ENCODE measurements at places on chromosomes 6 and 20. TPM values are rescaled to one million over a fixed set of nuclear protein-coding genes. Genes with fewer than 3 reads are reported as not detected.

Gene ERVFRD-1
- total RNA-seq, result 0.57 TPM

Gene CPXM1
- total RNA-seq, result 5.2 TPM

Gene GLYATL3
- not detected for total RNA-seq

Gene PACRG
- 7.4 TPM for total RNA-seq

Gene MYCT1
- 14.2 TPM for total RNA-seq

Gene SASH1
- 148 TPM for total RNA-seq

GRCh38 chr6:95593025-95593424 lies 15.7 kb downstream of the MANEA start:
- DNase-seq, result no peak
- H3K27ac ChIP-seq, result no peak overlapping the region
- no peak overlapping the region for H3K4me3 ChIP-seq
- H3K27me3 ChIP-seq, result no peaks in the 10 kb centered on the region
- no peaks in the 10 kb centered on the region for H3K36me3 ChIP-seq

GRCh38 chr20:2780948-2781347 lies 19.5 kb downstream of the CPXM1 start:
- no peaks in the 10 kb centered on the region for H3K36me3 ChIP-seq
- H3K4me3 ChIP-seq, result no peak overlapping the region
- H3K27me3 ChIP-seq, result no peaks in the 10 kb centered on the region
- H3K4me1 ChIP-seq, result no peaks in the 10 kb centered on the region
- no peak overlapping the region for H3K27ac ChIP-seq

- peaks cover 8% of the 10 kb centered on the region for H3K4me1 ChIP-seq
- no peak overlapping the region for H3K4me3 ChIP-seq
- DNase-seq, result no peak
- no peaks in the 10 kb centered on the region for H3K36me3 ChIP-seq
- no peak overlapping the region for H3K27ac ChIP-seq
- H3K27me3 ChIP-seq, result no peaks in the 10 kb centered on the region
These were observed 2.0 kb upstream of the CRIP3 start for GRCh38 chr6:43310624-43311023.

GRCh38 chr6:20789162-20789561 lies 254.9 kb downstream of the CDKAL1 start:
- no peak overlapping the region for H3K4me3 ChIP-seq
- no peaks in the 10 kb centered on the region for H3K4me1 ChIP-seq
- no peak overlapping the region for H3K27ac ChIP-seq
- DNase-seq, result peak; percentile 37

DNA sequence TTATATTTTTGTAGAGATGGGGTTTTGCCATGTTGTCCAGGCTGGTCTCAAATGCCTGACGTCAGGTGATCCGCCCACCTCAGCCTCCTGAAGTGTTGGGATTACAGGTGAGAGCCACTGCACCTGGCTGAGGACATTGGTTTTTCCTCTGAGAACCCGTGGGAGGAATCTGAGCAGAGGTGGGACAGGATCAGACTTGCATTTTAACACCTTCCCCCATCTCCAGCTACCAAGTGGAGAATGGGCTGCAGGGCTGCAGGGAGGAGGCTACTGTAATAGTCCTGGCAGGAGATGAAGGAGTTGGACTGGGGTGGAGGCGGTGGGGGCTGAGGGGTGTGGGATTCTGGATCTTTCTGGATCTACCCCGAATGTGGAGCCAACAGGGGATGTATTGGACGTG lies 24.5 kb downstream of the FAM110A start:
- H3K36me3 ChIP-seq, result no peaks in the 10 kb centered on the region
- H3K4me3 ChIP-seq, result no peak overlapping the region
- H3K27ac ChIP-seq, result no peak overlapping the region
- H3K4me1 ChIP-seq, result no peaks in the 10 kb centered on the region
- no peaks in the 10 kb centered on the region for H3K27me3 ChIP-seq

- DNase-seq, result no peak
- H3K27ac ChIP-seq, result no peak overlapping the region
- H3K36me3 ChIP-seq, result no peaks in the 10 kb centered on the region
- no peaks in the 10 kb centered on the region for H3K27me3 ChIP-seq
These were observed 192.6 kb upstream of the VGLL2 start for GRCh38 chr6:117072781-117073180.

GRCh38 chr6:139932671-139933070 lies 558.2 kb upstream of the CITED2 start:
- H3K4me3 ChIP-seq, result no peak overlapping the region
- H3K4me1 ChIP-seq, result no peaks in the 10 kb centered on the region
- H3K27ac ChIP-seq, result no peak overlapping the region

DNA sequence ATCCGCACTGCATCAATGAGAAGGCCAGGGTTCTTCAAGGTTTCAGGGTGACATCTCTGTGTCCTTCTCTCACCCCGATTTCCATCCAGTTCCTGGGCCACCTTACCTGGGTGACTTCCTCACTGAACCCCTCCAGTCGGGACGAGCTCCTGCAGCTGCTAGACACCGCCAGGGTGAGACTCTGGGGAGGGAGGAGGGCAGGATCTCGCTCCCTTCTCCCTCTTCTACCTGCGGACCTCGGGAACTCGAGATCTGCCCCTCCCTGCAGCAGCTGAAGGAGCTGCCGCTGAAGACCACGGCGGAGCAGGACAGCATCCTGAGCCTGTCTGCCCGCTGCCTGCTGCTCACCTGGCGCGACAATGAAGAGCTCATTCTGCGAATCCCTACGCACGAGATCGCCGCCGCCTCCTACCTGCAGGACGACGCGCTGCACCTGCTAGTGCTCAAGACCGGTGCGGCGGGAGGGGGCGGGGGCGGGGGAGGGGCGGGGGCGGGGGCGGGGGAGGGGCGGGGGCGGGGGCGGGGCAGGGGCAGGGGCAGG lies 7.5 kb downstream of the CCM2L start:
- DNase-seq, result peak; percentile 81
- no peaks in the 10 kb centered on the region for H3K4me1 ChIP-seq
- no peak overlapping the region for H3K27ac ChIP-seq
- H3K36me3 ChIP-seq, result no peaks in the 10 kb centered on the region
- peaks cover 12% of the 10 kb centered on the region for H3K27me3 ChIP-seq

- no peaks in the 10 kb centered on the region for H3K27me3 ChIP-seq
- H3K36me3 ChIP-seq, result peaks cover 50% of the 10 kb centered on the region
- DNase-seq, result no peak
- no peak overlapping the region for H3K27ac ChIP-seq
These were observed 19.3 kb downstream of the AHCY start for GRCh38 chr20:34283844-34284243.

- H3K27me3 ChIP-seq, result no peaks in the 10 kb centered on the region
- no peak overlapping the region for H3K4me3 ChIP-seq
- no peaks in the 10 kb centered on the region for H3K4me1 ChIP-seq
- DNase-seq, result no peak
- H3K36me3 ChIP-seq, result no peaks in the 10 kb centered on the region
- H3K27ac ChIP-seq, result no peak overlapping the region
These were observed 44.0 kb upstream of the UBR2 start for GRCh38 chr6:42519779-42520178.

GRCh38 chr6:38631186-38631783 lies 8.4 kb downstream of the BTBD9 start:
- no peak overlapping the region for H3K27ac ChIP-seq
- H3K36me3 ChIP-seq, result no peaks in the 10 kb centered on the region
- H3K27me3 ChIP-seq, result no peaks in the 10 kb centered on the region
- no peak overlapping the region for H3K4me3 ChIP-seq

DNA sequence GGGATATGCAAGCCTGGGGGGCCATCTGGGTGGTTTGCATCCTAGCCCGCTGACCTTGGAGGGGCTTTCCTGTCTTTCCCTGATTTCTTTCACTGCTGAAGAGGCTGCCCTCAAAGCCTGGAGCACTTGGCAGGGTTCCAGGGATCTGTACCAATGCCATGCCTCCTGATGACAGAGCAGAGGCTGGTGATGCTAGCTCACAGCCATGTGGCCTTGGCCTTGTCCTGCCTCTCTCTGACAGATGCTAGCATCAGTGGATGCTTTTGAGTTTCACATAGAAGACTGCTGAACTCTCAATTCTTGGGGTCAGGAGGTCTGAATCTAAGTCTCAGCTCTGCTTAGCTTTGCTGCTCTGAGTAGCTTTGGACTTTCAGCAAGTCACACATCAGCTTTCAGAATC lies 21.9 kb upstream of the RREB1 start:
- H3K4me3 ChIP-seq, result no peak overlapping the region
- H3K27ac ChIP-seq, result no peak overlapping the region
- DNase-seq, result no peak
- H3K27me3 ChIP-seq, result no peaks in the 10 kb centered on the region
- H3K4me1 ChIP-seq, result no peaks in the 10 kb centered on the region

DNA sequence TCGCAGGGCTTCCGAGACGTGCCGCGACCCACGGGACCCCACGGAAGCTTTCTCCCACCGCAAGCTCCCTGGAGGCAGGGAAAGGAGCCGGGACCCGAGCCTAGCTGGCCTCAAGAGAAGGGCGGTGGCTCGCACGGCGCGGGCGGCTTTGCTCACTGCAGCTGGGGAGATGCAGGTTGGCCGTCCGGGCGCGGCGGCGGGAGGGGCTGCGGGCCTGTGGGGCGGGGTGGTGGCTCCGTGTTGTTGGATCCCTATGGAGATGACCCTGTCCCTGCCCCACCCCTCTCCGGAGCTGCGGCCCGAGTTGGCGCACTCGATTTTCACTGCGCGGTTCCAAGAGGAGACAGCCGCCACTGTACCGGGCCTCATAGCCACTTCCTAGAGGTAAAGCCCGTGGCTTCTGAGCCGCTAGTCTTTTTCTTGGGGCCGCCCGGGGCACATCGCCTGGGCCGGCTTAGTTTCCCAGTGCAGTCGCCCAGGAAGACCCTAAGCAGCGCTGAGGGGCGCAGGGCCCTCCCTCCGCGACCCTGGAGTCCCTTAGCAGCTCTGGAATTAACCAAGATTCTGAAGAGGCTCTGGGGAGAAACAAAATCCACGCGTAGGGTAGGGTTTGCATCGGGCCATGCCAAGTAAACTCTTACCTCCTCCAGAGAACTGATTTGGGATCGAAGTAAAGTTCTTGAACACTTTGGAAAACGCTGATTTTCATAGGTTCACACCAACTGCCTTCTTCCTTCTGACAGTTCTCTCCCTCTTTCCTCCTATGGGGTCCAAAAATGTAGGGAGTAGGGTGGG lies at the start of gene ECT2L:
TSS of gene ECT2L (plus strand) at position 279 of the 795 bp plus-strand sequence. CDS start 17,188 bp downstream, outside the sequence.
- no peaks in the 10 kb centered on the region for H3K27me3 ChIP-seq
- no peak within 1 kb of the TSS for H3K27ac ChIP-seq
- peak; percentile 85 for DNase-seq
- H3K36me3 ChIP-seq, result peaks cover 3% of the 10 kb centered on the region
- no peak within 1 kb of the TSS for H3K4me3 ChIP-seq

- H3K27me3 ChIP-seq, result no peaks in the 10 kb centered on the region
- H3K4me1 ChIP-seq, result no peaks in the 10 kb centered on the region
- no peak overlapping the region for H3K27ac ChIP-seq
- no peak overlapping the region for H3K4me3 ChIP-seq
These were observed 56.6 kb downstream of the SLC23A2 start for GRCh38 chr20:4944518-4945313.

DNA sequence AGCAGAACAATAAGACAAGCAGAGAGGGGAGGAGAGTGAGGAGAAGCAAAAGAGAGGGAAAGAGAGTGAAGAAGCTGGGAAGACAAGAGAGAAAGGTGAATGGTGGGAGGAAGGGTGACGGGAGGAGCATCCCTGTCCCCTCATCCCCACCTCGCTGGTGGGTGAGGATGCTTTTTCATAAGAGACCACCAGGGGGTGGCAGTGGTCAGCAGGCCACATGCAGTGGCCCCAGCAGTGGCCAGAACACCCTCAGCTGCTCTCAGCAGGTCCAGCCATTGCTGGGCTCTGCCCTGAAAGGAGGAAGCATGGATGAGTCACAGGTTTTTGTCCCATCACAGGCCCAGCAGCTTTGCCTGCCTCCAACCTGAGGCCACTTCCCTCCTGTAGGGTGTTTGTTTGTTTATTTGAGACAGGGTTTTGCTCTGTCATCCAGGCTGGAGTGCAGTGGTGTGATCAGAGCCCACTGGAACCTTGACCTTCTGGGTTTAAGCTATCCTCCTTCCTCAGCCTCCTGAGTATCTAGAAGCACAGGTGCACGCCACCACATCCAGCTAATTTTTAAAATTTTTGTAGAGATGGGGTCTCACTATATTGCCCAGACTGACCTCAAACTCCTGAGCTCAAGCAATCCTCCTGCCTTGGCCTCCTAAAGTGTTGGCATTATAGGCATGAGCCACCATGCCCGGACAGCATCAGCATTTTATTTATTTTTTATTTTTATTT lies 24.0 kb downstream of the FGD2 start:
- H3K4me3 ChIP-seq, result no peak overlapping the region
- peak; percentile 62 for DNase-seq
- no peaks in the 10 kb centered on the region for H3K27me3 ChIP-seq
- no peak overlapping the region for H3K27ac ChIP-seq

GRCh38 chr20:5895626-5896025 lies 54.7 kb downstream of the TRMT6 start:
- no peak for DNase-seq
- H3K4me1 ChIP-seq, result no peaks in the 10 kb centered on the region
- H3K27me3 ChIP-seq, result no peaks in the 10 kb centered on the region
- no peak overlapping the region for H3K4me3 ChIP-seq
- no peak overlapping the region for H3K27ac ChIP-seq

DNA sequence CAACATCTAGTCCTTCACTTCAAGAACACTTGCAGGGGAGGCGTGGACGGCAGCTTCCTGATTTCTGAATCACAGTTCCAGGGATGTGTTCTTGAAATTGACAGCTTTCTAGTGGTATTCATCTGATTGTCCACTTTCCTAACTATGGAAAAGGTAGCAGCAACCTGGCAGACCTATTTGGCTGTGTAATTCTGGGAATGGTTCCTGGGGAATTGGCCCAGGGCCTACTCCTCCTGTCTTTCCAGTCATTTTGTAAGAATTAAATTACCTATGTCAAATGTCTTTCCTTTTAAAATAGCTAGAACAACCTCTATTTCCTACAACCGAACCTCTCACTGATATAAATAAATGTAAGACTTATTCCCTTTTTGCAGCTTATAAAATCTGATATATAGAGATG lies 85.5 kb upstream of the RSPO3 start:
- no peaks in the 10 kb centered on the region for H3K27me3 ChIP-seq
- no peaks in the 10 kb centered on the region for H3K36me3 ChIP-seq
- H3K27ac ChIP-seq, result no peak overlapping the region
- no peak for DNase-seq
- no peak overlapping the region for H3K4me3 ChIP-seq
